ENCODE measurements at places on chromosomes 3 and 15.
A peak's percentile ranks its signal among the peaks of the same experiment; 100 is the strongest.

GRCh38 chr15:59556380-59556779 lies 55.2 kb upstream of the GCNT3 start:
- DNase-seq = no peak

DNA sequence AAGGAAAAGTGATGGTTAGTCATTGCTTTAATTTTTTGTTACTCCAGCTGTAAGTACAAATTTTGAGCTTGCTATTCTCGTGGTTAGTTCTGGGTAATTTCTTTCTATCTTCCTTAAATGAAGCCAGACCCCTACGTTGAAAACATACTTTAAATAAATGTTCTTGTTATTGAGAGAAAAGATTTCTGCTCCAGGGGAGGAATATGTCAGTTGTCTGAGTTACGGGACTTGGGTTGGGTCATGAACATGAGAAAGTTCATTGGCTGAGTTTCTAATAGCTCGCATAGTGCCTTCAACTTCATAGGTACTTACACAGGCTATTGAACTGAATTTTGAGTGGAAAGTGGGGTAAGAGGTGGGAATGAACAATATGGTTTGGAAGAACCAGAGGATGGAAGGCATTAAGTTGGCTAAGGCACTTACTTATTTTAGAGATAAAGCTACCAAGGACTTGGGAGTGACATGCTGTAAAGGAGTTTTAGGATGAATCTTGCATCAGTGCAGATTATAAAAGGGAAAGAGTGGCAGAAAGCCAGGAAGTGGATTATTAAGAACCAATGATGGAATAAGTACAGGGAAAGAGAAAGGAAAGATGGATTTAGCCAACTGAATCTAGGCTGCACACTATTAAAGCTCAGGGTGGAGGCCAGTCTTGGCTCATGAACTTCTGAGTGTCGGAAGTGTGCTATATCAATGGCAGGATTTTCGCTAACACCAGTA lies 1.4 kb downstream of the RPSA start:
- DNase-seq = no peak

DNA sequence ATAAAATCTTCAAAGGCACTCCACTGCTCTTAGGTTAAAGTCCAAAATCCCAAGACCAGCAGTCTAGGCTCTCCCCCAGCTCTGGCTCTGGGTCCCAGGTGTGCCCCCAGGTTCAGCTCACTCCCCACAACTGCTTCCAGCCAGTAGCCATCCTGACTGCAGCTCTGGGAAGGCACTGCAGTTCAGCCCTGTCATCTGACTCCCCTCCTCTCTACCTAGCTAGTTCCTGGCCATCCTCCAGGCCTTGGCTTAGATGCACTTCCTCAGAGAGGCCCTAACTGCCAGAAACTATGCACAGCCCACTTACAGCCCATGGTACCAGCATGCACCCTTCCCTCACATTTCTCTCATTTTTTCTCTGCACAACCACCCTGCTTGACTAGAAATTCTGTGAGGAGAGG lies 25.5 kb downstream of the TBC1D2B start:
- no peak for DNase-seq

DNA sequence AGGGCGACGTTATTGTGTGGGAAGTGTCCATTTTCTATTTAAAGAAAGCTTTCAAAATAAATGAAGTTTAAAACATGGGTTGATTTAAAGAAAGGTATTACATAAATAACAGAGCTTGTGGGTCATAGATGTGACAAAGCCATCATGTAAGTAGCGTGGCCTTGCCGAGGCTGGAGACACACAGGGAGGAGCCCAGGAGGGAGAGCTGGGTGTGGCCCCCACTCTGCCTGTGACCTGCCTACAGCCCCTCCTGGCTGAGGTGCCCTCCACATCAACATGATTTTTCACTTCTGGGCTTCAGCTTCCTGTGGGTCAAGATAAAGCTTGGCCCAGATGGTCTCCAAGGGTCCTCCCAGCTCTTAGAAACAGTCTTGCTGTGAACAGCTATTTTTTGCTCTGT lies 12.5 kb upstream of the MGLL start:
- no peak for DNase-seq

GRCh38 chr3:172359996-172360395 lies 88.3 kb downstream of the GHSR start:
- no peak for DNase-seq

DNA sequence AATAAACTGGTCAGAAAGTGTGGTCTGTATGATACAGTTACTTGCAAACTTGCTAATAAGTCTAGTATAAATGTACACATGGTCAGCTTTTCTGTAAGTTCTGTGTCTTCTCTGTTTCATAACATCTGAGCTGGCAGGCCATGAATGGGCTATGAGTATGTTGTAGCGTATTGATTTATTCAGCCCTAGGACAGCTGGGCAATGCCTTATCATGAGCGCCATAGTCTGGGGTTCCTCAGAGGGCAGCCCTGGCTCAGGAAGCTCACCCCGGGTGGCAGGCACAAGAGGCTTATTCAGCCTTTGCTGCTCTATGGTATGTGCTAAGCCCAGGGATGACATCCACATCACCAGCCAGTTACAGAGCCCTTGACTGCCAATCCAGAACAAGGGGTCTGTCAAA lies 50.7 kb upstream of the CCR2 start:
- no peak for DNase-seq

DNA sequence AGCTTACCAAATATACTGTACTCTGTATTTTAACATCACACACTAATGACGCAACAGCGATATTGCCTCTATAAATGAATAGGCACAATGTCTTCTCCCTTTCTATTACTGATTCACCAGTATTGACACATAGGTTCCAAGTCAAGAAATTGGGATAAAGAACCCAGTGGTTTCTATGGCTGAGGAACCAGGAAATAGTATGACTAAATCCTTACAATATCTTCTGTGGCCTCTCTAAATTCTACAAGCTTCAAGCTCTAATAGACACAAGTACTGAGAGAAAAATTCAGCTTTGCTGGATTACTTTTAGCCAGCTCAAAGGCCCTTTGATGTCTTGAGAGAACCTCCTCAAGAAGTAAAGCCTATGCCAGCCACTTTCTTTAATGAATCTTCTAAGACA lies 162.5 kb downstream of the DPH6 start:
- no peak for DNase-seq

DNA sequence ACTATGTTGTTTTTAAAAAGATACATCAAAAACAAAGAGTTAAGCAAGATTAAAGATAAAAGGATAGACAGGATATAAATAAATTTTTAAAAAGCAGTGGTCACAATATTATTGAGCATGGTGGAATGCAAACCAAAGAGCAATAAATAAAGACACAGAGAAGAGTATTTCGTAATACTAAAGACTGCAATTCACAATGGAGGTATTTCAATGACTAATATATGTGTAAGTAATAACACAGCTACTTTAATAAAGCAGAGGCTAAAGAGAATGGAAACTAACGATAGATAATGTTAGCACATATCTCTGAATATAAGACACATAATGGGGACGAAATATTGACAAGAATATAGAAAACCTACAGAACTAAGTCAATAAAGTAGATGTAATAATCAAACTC lies 219.6 kb downstream of the WDR72 start:
- no peak for DNase-seq

DNA sequence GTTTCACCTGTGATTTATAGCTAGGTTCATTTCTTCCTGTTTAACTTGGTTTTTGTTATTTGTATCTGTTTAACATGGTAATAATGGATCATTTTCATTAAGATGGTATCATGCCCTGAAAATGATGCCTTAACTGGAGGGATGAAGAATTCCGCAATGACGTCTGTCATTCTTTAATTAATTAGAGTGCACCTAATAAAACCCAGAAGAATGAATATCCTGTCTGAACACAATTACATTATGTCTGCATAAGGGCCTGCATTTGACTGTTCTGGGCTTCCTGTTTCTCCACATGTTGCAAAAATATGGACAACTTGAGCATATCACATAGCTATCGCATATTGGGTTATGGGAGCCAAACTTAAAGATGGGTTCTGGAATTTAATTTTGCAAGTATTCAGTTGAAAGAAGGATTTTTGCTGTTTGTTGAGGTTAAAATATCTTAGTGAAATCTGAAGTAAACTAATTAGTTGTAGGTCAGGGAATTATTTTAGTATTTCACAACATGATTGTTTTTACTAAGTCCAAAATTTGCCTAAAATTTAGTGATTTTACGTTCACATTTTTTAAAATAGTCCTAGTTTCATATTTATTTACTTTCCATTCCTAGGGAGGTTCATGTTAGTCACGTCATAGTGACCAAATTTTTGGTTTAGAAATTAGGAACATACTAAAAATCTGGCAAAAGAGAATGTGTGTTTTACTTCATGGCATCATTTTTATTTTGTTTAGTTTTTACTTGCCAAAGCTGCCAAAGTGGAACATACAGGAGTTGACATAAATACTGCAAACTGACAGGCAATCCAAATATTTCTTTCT lies 321.0 kb upstream of the TGFBR2 start:
- DNase-seq = peak; percentile 40

DNA sequence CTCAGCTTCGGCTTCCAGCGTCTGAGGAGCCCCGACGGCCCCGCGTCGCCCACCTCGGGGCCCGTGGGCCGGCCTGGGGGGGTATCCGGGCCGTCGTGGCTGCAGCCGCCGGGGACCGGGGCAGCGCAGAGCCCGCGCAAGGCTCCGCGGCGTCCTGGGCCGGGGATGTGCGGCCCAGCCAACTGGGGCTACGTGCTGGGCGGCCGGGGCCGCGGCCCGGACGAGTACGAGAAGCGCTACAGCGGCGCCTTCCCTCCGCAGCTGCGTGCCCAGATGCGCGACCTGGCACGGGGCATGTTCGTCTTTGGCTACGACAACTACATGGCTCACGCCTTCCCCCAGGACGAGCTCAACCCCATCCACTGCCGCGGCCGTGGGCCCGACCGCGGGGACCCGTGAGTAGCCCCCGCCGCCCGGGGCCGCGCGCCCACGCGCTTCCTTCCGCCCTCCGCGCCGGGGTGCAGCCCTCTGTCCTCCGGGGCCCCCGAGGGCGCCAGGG lies 462 bp downstream of the EDEM1 start:
- DNase-seq = no peak

- DNase-seq = peak; percentile 5
Measured at GRCh38 chr3:143843587-143843986, 4.7 kb downstream of the SLC9A9 start.

DNA sequence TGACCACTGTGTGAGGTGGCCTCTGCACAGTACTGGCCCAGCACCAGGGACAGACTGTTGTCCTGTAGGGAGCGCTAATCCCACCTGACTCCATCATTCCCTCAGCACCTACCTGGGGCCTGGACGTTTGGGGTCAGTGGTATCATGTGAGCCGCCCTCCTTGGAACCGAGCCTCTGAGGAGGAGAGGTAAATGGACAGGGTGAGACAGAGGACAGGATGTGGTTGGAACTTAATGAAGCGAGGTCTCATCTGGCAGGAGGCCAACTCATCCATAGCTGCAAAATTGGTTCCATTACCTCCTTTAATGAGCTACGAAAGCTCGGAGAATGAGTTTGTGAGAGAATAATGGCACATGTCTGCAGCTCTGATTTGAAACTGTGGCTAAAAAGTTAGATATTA lies 13.9 kb downstream of the MAPKAPK3 start:
- no peak for DNase-seq

DNA sequence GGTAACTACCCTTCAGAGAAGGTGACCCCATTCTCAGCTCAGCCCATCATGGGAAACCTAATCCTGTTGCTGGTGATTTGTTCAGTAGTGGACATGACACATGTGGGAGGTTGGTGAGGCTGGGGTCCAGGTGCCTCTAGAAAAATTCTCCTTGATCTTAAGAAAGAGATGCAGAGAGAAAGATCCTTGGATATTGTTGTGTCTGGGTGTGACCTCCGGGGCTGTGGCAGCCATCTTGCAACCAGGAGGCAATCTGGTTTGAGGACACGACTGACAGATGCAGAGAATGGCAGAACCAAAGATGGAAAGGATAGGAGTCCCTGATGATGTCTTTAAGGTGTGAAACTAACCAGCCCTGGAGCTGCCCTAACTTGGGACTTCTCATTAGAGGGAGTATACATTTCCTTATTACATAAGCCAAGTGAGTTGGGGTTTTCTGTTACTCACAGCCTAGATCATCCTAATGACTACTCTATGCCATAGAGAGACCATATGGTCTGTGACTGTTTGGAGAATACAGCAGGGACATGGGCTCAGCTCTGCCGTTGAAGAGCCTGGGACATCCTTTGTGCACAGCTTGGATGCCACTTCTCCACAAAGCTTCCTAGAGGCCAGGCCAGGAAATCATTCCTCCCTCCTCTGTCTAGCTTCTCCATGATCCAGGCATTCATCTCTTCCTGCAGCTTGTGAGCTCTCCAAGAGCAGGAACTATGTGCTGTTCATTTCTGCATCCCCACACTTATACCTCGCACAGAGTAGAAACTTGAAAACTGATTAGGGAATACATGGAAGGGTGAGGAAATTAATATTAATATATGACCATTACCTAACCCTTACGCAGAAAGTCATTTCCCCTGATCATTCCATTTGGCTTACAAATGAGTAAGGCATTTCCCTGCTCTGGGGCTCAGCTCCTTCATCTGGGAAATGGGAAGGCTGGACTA lies 45.9 kb downstream of the HRH1 start:
- DNase-seq = no peak

DNA sequence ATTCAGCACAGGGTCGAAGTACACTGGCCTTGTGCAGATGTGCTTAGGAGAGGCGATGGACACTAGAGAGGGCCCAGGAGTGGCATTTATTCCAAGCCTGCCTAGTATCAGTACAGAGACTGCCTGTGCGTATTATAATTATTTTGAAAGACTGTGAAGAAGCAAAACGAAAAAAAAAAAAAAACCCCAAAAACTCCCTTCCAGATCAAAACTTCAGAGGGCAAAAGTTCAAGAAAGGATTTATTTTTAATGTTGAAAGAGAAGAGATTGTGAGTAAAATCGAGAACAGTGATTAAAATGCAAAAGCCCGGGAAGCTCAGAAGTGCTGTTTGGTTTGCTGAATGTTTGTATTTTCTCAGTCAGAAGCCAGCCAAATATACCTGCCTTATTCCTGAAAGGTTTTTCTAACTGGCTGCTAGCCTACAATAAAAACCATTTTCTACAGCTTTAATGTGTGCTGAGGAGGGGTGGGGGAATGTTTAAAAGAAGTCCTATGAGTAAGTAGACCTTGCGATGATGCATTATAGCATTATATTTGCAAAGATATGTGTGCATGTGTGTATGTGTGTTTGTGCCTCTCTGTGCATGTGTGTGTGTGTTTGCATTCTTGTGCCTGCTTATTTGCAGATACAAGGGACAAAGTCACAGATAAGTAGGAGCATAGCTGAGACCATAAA lies 19.3 kb upstream of the LZTFL1 start:
- no peak for DNase-seq

DNA sequence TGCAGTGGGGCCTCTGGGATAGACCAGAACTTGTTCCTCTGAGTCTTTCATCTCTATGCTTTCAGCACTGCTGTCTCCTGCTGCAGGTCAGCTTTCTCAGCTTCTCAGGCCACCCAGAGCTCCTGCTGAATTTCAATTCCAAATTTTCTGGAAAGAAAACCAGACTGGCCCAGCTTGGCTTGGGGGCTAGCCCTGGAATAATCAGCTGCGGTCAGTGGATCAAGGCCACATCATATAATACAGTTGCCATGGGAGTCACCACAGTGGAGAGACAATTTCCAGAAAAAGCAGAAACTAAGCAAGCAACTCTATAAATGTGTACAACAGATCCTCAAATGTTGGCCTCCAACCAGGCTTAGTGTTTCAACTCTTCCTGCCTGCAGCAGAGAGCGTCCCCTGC lies 91.1 kb upstream of the SLC24A5 start:
- DNase-seq = no peak

Measured in SK-N-DZ (cell line).